ENCODE measurements at places on chromosomes 2 and 18.
A peak's percentile ranks its signal among the peaks of the same experiment; 100 is the strongest.

DNA sequence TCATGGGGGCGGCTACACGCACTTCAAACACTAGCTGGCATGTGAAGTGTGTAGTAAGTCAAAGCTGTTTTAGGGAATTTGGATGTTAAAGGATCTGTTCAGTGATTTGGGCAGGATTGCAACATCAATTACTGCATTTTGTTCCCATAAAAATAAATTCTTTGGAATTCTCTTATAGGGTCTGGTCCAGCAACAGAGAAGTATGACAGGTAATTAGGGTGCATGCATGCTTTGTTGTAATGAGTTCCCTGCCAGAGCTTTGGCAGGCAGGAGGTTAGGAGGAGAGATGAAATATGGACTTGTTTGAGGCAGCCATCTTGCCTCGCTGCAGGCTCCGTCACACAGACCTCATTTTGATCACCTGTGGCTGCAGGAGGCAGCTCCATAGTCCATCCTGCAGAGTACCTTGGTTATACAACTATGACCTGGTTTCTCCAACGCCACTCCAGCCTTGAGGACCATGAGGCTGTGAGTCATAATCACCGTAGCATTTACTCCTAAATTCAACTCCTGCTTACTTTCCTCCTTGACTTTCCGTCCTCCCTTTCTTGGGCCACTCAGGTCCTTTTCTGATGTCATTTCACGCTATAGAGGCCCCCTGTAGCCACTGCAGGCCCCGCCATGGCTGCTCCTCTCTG is 26.5 kb upstream of the EML4 start:
- no peak for DNase-seq

DNA sequence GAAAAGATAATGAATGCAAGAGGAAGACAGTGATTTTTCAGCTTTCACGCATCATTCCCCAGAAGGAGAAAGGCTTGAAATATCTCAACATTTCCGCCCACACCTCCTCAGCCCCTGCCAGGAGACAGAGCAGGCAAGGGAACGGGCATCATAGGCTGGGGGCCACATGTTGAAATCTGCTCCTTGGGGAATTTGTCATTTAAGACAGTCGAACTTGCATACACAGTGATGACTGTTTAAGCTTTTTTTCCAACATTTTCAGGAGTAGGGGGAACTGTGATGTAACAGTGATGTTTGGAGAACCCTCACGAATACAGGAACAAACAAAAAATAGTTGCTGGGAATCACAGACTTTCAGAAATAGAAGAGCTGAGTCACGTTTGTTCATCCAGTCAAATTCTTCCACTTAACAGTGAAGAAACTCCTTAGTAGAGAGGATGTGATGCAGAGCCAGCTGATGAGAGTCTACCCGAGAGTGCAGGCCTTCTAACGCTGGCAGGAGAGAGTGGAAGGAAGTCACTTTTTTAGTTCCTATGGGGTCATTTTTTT is 266.8 kb downstream of the ALPK2 start:
- peak; percentile 82 for DNase-seq

GRCh38 chr2:232362174-232362900 is 16.2 kb upstream of the ALPP start:
- no peak for DNase-seq

GRCh38 chr2:98861601-98862000 is 74.4 kb downstream of the CRACDL start:
- DNase-seq, result no peak

Data from fibroblast of the conjunctiva (primary cell).